GM18507 (cell line): ENCODE measurements at places on chromosomes 1 and 21.

DNA sequence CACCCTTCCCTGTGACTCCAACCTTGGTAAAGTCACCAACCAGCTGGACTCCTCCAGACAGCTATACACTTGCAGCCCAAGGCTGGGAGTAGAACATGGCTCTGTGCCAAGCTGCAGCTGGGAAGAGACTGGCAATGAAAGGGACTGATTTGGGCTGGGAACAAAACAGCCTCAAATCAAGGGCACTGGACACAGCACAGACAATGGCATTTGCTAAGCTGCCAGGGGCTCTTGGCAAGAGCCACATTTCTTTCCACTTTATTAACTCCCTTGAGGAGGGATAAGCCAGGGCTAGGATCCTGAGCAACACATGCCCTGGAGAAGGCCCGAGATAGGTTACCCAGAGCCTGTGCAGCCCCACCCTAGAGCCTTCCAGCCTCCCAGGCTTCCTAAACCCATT is 12.0 kb downstream of the SYT11 start:
- no peak for DNase-seq

DNA sequence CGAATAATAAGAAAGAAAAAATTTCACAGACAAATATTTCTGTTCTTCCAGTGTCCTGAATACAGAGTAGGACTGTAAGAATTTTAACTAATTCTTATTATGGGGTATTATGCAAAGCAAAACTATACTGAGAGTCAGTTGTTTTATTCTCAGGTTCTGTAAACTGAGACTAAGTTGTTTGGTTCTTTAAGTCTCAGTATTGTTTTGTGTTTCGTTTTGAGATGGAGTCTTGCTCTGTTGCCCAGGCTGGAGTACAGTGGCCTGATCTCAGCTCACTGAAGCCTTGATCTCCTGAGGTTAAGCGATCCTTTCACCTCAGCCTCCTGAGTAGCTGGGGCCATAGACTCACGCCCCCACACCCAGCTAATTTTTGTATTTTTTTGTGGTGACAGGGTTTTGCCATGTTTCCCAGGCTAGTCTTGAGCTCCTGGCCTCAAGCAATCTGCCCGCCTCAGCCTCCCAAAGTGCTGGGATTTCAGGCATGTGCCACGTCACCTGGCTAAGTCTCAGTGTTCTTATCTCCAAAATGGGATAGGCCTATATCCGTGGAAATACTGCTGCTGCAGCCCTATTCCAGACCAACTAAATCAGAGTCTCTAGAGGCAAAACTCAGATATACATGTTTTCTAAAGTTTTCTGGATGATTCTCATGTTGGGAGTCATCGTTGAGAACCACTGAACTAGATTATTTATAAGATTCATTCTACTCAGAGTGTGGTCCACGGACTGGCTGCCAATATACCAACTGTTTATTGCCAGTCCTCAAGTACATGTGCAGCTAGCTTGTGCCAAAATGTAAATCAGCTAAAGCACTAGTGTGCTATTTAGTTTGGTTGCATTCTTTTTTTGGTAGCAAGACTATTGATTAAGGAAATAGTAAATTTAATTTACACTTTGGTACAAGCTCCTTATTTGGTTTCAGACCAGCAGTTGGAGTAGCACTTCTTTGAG is 116.6 kb downstream of the HS2ST1 start:
- no peak for DNase-seq

GRCh38 chr1:87951852-87952251 is 623.2 kb downstream of the LMO4 start:
- DNase-seq = no peak

GRCh38 chr21:45246386-45247320 is 41.0 kb downstream of the POFUT2 start:
- DNase-seq = no peak

- no peak for DNase-seq
Observed at GRCh38 chr1:235527196-235527814, 23.1 kb upstream of the B3GALNT2 start.

GRCh38 chr1:146029117-146029516 is 7.6 kb upstream of the HJV start:
- DNase-seq = no peak

DNA sequence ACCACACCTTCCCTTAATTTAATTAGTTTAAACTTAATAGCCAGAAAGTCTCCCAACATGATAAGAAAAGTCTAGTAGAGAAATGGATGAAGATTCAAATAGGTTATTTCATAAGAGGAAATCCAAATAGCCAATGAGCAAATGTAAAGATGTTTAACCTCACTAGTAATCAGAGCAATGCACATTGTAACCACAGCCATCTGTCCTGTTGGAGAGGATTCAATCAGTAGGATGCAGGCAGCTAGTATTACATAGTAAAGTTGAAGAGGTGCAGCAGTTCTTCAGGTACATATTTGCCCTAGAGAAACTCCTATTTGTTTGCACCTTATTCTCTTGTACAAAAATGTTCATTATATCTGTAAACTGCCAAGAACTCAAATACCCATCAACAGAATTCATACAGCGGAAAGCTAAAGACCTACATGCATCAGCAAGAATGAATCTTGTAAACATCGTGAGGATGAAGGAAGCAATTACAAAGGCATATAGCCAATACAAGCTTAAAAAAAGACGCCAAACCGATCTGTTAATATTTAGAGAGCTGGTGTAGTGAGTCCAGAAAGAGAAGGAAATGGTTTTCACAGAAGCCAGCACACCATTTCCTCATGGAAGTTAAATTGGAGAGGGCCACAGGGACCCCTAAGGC is 27.9 kb downstream of the DIP2A start:
- no peak for DNase-seq

GRCh38 chr1:52707927-52708655 is 9.9 kb upstream of the COA7 start:
- no peak for DNase-seq

GRCh38 chr21:46624050-46624449 is 11.4 kb upstream of the PRMT2 start:
- DNase-seq = no peak

GRCh38 chr1:211929683-211930082 is 99.1 kb upstream of the LPGAT1 start:
- DNase-seq = no peak

DNA sequence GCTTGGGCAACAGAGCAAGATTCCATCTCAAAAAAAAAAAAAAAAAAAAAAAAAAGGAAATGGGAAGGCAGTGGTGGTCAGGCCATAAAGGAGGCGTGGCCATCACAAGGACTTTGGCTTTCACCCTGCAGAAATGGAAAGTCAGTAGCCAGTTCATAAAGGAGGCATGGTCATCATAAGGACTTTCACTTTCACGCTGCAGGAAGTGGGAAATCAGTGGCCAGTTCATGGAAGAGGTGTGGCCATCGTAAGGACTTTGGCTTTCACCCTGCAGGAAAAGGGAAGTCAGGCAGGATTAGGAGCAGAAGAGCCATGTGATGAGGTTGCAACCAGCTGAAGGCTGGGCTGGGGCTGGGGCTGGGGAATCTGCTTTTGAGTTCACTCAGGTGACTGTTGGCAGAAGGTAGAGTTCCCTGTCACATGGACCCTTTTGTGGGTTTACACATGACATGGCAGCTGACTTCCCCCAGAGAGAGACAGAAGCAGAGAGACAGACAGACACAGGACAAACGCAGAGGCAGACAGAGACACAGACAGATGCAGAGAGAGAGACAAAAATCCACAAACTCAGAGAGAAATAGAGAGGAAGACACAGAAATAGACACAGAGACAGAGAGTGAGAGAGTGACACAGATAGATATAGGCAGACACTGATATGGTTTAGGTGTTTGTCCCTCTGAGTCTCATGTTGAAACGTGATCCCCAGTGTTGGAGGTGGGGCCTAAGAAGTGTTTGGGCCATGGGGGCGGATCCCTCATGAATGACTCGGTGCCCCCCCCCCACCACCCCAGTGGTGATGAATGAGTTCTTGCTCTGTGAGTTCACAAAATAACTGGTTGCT is 263.9 kb upstream of the KAZN start:
- no peak for DNase-seq

DNA sequence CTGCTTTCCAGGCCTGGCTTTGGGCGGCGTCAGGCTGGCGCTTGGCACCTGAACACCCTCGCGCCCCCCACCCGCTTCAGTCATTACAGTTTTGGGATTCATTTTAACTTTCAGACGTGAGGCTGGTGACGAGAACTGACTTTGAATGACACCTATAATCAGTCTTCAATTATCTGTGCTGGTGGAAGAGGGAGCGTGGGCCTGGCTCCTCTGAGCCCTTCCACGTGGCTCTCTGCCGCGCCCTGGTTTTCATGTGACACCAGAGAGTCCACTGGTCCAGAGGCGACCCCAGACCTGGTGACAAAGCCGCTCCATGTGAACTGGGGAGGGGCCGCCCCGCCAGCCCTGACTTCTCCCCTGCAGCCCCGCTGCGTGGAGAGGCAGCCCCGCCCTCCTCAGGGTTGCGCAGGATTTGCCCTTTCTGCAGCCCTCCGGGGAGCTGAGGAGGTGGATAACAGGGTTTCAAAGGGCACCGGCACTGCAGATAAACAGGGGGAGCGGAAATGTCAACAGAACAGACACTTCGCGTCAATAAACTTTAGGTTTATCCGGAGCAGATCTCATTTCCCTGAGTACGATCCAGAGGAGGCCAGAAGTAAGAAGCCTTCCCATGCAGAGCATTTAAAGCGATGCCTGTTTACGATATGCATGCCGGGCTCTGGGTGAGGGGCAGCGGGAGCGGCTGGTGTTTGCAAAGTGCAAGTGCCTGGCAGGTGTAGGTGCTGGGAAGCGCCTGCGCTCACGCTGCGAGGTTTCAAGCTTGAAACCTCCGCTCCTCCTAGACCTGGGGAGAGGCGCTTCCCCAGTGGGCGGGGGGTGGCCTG is 56.4 kb downstream of the AJAP1 start:
- no peak for DNase-seq

- DNase-seq = no peak
Observed at GRCh38 chr1:15299179-15299578, 52.2 kb downstream of the FHAD1 start.

DNA sequence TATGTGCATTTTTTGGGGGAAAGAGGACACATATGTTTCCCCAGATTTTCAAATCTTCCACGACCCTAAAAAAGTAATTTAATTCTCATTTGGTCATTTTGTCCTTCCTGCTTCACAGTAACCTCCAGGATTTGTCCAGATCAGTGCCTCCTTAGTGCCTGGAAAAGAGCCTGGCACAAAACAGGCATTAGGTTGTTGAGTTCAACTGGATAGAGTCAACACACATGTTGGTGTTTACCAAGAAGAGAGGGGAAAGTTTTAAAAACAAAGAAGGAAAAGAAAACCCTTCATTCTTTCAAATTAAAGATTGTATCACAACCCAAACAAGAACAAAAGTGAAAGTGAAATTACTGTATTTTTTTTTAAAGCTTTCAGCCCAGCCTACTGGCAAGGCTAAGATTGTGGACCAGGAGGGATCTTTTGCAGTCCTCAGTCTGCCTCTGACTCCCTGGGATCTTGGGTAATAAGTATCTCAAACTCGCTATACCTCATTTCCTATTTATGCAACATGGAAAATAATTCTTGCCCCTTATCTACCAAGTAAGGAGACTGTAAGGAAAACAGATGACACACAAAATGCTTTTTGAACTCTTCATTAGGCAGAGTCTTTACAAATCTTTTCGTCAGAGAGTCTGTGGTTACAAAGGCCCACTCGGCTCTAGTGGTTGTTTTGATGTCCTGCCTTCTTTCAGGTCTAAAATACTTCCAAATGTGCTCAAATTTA is 57.8 kb downstream of the ZNF281 start:
- DNase-seq = no peak

- no peak for DNase-seq
Observed at GRCh38 chr1:188988589-188988988, 1489.1 kb downstream of the BRINP3 start.

- no peak for DNase-seq
Observed at GRCh38 chr1:37171691-37172090, 137.4 kb upstream of the GRIK3 start.

- DNase-seq = peak; percentile 73
Observed at GRCh38 chr1:8348777-8349472, 31.0 kb downstream of the SLC45A1 start.

- no peak for DNase-seq
Observed at GRCh38 chr1:171717062-171717718, 24.7 kb downstream of the VAMP4 start.

- DNase-seq = no peak
Observed at GRCh38 chr1:192183788-192184187, 25.5 kb downstream of the RGS18 start.

- no peak for DNase-seq
Observed at GRCh38 chr1:200336101-200336845, 73.6 kb downstream of the ZNF281 start.

GRCh38 chr1:10634428-10635084 is 159.8 kb downstream of the PEX14 start:
- no peak for DNase-seq
